ENCODE measurements at places on chromosomes 1 and 21.

DNA sequence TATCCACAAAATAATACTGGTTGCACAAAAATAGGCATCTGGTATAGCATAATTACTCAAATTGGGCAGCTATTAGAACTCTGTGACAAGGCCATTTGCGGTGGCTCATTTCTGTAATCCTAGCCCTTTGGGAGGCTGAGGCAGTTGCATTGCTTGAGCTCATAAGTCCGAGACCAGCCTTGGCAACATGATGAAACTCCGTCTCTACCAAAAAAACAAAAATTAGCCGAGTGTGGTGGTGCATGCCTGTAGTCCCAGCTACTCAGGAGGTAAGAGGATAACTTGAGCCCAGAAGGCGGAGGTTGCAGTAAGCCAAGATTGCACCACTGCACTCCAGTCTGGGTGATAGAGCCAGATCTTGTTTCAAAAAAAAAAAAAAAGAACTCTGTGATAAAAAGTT lies 36.7 kb downstream of the PLPP3 start:
- no peak for DNase-seq

DNA sequence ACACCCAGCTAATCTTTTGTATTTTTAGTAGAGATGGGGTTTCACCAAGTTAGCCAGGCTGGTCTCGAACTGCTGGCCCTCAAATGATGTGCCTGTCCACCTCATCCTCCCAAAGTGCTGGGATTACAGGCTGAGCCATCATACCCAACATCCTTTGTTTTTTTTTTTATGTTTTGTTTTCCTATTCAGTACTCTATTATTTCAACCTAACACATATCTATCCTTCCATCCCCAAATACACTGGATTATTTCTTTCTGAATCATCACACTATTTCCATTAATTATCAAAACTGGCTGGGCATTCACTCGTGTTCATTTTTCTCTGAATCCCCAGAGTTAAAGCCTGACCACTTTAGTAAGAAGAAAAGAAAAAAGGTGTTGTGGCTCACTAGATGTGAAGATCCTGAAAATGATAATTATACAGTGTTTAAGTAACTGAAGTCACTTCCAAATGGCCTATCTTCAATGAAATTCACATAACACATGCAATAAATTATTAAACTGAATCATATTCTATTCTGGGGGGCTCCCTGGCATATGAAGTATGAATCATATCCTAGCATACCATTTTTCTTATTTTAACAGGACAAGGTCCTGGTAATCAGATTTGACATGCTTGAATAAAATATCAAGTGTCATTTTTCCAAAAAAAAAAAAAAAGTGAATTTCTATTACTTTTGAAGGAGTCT lies 1754.2 kb downstream of the BRINP3 start:
- no peak for DNase-seq

DNA sequence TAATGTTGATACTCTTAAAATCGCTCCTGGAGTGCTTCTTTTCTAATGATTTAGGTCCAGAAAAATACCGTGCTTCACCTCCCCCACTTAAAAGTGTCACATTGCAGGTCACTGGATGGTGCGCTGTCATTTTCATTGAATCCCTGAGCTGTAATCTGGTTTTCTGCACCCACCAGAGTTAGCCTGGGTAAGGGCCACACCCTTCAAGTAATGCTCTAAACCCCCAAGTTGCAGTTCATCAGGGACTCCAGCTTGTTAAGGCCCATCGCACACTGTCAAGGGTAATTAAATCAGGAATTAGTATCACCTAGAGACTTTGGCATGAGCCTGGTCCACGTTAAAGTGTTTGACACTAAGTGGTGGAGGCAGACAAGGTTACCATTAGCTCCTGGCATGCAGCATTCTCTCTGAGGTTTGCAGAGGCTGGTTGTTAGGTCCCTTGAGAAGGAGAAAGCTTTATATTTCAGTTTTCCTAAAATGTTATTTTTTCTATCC lies 34.0 kb downstream of the ASTN1 start:
- no peak for DNase-seq

GRCh38 chr1:10515976-10516750 lies 41.4 kb downstream of the PEX14 start:
- DNase-seq = no peak

- DNase-seq = no peak
Measured at GRCh38 chr1:171245458-171246064, 2.7 kb upstream of the FMO1 start.

GRCh38 chr1:39639305-39640130 lies at the start of gene HEYL:
Gene HEYL (minus strand): TSS chr1:39639643. CDS start chr1:39639625, 18 bp downstream.
- no peak for DNase-seq

- DNase-seq = no peak
Measured at GRCh38 chr1:20402585-20403422, 83.2 kb downstream of the CAMK2N1 start.

DNA sequence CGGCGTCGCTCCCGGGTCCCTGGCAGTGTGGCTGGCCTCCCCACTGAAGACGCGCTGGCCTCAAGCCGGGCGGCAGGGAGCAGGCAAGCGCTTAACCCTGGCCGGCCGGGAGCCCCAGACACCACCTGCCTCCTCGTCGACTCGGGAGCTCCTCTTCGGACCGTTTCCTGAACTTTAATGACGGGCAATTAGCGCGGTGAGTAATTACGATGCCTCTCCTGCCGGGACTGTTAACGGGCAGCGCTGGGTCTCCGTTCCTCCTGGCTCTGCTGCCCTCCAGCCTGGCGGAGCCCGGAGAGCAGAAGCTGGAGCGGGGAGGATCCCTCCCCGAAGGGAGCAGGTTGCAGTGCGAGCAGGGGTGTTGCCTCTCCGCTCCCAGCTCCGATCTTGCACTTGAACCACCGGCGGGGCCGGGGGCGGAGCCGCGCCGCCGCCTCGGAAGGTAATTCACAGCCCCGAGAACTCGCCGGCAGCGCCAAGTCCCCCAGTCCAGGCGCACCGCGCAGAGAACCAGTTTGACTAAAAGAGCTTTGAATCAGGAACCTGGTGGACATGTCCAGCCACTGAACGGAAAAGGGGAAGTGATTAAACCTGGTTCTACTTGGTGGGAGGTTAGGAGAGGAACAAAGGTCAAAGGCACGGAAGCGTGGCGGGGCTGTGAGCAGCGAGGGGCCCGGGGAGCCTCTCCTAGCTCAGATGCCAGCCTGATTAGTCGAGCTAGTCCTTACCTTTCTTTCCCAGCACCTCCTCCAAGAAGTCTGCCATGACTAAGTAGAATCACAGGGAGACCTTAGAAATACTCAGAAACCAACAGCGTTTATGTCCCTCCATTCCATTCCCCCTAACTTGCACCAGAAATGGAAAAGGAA lies 18.3 kb upstream of the PLEKHA6 start:
- DNase-seq = no peak

DNA sequence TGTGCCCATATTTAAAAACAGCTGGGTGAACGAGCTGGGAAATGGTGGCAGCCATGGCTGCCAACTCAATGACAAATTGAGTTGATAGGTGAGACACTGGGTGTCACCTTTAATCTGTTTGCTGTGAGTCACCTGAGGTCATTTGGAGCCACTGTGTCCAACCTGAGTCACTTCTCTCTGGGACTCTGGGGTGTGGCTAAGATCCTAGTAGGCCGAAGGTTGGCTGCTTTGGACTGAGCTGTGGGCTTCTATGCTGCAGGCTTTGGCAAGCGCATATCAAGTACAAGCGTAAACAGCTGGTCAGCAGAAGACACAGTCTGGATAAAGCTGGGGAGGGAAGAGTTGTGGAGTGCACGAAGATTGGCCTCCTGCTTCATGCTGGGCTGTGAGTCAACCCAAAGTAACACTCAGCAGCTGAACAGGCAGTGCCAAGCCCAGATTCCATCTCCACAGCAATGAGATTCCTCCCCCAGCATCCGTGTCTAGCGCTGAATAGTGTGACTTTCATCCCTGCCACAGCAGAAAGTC lies 24.0 kb downstream of the TEX35 start:
- DNase-seq = no peak

DNA sequence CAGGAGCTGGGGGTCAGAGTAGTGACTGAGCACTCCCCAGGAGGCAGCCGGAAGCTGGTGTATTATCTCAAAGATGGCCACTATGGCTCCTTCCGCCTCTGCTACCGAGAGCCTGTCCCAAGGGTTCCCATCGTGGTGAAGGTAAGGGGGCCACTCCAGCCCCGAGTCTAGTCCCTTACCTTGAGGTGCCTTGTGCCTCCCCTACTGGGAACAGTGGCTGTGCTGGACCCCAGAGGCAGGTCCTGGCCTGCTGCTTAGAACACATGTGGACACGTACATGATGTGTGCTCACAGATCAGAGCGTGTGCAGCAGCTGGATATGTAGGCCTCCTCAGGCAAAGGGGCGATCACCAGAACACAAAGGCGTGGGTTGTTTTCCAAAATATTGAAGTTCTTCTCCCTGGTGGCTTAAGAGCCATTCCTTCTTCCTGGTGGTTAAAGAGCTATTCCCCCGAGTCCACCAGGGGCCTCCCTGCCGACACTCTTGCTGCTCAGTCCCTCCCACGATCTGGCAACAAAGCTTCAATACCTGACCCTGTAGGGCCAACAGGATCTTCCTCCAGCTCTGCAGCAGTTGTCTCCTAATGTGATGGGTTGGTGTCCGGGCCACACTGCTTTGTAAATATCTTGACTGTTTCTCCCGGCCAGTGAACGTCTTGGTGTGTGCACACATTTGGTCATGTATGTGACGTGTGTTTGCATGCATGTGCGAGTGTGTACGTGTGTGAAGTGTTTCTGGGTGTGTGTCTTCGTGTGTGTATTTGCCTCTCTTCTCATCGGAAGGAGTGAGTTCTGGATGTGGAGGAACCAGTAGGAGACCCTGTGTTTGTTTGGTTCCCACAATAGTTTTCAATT lies 68.4 kb upstream of the TINAGL1 start:
- DNase-seq = no peak

GRCh38 chr1:182107209-182107608 lies 45.7 kb upstream of the ZNF648 start:
- DNase-seq = no peak

GRCh38 chr1:53344921-53345838 lies 17.3 kb upstream of the LRP8 start:
- no peak for DNase-seq

DNA sequence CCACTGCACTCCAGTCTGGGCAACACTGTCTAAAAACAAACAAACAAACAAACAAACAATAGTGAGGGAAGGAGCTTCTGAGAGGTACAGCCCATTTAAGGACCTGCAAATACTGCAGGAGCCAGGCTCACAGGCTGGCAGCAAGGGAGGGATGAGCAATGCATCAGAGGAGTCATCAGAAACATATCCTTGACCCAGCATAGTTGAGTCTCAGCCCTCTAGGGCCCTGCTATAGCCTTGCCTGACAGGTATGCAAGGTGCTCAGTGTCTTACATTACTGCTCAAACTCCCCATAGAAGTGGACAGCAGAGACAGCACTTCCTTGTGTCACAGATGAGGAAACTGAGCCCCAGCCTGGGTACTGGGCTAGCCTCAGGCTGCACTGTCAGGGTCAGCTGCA lies 7.3 kb upstream of the TTC4 start:
- no peak for DNase-seq

- no peak for DNase-seq
Measured at GRCh38 chr1:70382682-70383081, 28.2 kb upstream of the ANKRD13C start.

DNA sequence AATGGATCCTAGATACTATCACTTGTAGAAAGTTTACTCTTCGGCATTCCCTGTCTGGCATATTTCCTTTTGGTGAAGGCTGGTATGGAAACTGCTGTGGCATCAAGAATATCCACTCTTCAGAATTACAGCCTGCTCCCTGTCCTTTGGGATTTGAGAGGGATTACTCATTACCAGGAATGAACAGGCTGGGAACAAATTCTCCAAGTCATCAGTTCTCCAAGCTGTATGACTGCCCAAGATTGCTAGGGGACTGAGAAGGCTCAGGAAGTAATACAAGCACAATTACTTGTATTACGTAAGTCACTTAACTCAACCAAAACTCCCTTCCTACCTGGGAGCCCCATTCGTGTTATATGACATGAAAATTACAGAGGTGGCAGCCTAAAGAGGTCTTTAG lies 49.6 kb downstream of the CD58 start:
- no peak for DNase-seq

- DNase-seq = no peak
Measured at GRCh38 chr1:56494306-56494705, 85.1 kb downstream of the PLPP3 start.

DNA sequence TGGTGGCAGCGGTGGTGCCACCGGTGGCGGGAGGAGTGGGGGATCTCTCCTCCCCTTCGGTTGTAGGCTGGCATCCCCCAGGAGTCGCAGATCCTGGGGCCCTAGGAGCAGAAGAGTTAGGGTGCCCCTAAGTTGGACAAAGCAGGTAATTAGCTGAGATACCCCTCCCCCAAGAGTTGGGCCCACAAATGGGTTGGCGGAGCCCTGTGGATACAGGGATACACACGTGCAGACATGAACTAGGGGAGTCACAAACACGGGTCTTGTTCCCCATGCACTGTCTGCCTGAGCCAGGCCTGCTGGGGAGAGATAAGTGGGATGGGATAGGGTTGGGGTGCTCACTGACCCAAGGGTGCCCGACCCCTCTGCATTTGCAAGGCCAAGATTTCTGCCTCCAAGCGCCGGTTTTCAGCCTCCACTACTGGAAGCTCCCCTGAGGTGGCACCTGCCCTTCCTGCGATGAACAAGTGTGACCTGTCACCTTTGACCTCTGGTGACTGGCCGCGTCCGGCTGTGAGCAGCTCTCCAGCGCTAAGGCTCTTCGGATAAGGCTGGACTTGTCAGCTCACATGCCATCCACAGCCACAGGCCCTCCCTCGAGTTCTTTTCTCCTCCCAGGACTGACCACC lies 1.8 kb downstream of the CCDC17 start:
- DNase-seq = no peak

GRCh38 chr1:66933887-66934700 lies 9.3 kb downstream of the MIER1 start:
- no peak for DNase-seq

- DNase-seq = no peak
Measured at GRCh38 chr1:235866205-235866912, at the start of gene LYST. Gene LYST (minus strand): TSS chr1:235866906. CDS start chr1:235830417, 36,489 bp downstream.

DNA sequence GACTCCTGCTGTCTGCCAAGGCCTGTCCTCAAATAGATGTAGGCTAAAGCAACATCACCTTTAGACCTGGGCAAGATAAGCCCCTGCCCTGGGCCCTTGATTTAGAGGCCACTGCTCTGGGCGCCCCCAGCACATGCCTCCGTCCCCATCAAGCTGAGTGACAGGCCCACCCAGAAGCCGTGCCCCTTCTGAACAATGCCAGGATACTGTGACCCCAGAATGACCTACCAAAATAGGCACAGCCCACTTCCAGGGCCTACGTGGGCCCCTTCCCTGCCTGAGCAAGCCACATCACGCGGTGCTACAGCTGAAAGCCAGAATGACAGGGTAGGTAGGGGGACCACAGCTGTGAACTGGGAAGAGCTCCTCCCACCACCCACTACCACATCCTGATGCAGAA lies 24.7 kb upstream of the BECN2 start:
- no peak for DNase-seq

DNA sequence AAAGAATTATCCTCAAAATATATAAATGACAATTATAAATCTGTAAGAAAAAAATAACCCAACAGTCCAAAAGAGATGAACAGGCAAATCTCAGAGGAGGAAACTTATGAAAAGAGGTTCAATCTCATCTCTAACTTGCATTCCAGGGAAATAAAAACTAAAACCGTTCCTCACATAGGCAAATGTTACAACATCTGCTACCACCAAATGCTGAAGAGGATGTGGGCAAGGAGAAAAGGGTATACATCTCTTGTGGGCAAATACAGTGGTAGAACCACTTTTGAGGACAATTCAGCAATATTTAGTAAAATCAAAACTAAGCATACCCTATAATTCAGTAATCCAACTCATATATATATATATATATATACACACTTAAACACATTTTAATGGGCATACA lies 33.7 kb upstream of the SGIP1 start:
- DNase-seq = no peak

Measured in SK-N-MC (cell line).